NCI-H510A treated with DMSO at 0.1 percent for 48 hours (cell line): ENCODE measurements at places on chromosomes 11 and 22.

DNA sequence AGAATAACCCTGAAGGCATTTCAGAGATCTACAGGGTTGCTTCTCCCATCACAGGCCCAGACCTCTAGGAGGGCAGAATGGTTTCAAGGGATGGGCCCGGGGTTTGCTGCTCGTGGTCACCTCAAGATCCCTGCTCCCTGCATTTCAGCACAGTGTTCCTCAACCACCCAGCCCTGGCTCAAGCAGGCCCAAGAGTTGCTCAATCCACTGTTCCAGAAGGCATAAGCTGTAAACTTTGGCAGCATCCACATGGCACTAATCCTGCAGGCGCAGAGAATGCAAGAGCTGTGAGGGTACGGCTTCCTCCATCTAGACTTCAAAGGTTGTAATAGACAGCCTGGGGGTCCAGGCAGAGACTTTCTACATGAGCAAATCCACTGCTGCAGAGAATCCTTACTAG is 225.0 kb upstream of the UBASH3B start:
- no peak for DNase-seq

GRCh38 chr11:99184146-99184545 is 163.4 kb downstream of the CNTN5 start:
- DNase-seq = no peak

DNA sequence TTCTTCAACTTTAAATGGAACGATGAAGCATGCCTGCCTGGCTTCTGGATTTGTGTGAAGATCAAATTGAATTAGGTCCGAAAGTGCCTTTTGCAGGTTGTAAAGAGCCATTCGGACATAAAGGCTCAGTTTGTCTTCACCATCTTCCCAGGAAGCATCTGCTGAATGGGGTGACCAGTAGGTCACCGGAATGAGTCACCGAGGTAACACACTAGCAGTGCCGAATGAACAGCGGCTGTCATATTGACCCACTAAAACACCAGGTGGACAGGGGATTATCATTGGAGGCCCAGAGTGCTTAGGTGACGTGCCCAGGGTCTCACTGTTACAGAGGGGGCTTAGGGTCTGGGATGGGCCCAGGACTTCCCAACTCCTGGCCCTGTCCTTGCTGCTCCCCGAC is 43.1 kb upstream of the MYH9 start:
- no peak for DNase-seq

DNA sequence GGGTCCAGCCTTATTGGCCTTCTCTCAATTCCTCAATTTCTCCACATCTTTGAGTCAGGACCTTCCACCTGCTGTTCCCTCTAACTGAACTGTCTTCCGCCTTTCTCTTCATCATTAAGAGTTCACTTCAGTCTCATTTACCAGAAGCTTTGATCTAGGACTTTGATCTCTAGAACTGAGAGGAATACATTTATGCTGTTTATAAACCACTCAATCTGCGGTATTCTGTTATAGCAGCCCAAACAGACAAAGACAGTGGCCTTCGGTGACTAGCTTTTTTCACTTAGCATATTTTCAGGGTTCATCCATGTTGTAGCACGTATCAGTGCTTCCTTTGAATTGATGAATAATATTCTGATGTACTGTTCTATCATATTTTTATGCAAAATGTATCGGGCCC is 10.5 kb downstream of the CLPB start:
- DNase-seq = no peak
